ENCODE measurements at places on chromosomes 12 and 14.

DNA sequence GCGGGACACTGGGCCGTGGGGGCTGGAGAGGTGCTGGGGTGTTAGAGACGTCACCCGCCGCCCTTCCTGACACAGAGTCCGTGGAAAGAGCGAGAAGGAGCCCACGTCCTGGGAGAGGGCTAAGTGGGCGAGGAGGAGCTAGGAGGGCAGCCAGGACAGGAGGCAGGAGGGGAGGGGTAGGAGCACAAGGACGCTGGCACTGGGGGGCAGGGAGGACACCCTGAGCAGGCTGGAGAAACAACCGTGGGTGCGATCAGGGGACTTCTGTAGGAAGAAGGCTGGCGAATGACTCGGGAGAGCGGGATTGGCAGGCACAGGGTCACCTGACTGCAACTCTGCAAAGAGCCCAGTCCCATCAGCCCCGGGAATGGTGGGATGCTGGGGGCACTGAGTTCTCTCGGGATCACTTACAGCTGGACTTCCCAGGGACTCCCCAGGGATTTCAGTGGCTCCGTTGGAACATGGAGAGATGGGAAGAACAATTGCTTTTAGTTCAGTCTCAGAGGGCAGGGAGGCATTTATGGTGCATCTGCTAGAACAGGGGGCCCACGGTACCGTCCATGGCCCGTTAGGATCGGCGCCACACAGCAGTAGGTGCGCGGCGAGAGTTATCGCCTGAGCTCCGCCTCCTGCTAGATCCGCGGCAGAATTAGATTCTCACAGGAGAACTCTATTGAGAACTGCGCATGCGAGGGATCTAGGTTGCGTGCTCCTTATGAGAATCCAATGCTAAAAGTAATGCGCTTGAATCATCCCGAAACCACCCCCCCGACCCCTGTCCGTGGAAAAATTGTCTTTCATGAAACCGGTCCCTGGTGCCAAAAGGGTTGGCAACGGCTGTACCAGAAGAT lies 24.3 kb downstream of the UBR7 start:
- DNase-seq, result no peak

DNA sequence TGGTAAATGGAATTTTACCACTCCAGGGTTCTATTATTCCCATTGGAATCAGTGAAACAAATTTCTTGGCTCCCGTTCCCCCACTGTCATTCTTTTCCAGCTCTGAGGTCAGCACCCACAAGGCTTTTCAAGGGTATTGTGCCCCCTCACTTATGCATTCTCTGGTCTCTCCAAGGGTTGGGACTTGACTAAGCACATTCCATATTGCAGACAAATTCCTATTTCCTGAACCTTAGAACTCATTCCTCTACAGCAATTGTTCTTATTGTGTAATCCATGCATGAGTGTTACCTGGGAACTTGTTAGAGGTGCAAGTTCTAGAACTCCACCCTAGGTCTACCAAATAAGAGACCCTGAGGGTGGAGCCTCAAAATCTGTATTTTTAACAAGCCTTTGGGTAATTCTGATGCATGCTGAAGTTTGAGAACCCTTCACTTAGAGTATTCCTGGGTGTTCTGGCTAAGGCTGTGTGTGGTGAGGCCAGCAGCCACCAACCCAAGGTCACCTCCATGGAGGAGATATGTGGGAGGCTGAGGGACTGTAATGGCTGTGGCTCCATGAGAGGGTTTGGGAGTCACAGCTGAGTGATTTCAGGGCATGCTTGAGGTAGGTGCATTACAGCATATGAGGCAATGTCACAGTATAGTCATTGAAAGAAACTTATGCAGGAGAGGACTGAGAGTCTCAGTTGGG lies 150.9 kb downstream of the TTC6 start:
- no peak for DNase-seq

GRCh38 chr12:55820679-55821078 lies 2.8 kb downstream of the ORMDL2 start:
- DNase-seq, result no peak

- no peak for DNase-seq
Measured at GRCh38 chr14:91890291-91890749, 23.0 kb upstream of the TC2N start.

DNA sequence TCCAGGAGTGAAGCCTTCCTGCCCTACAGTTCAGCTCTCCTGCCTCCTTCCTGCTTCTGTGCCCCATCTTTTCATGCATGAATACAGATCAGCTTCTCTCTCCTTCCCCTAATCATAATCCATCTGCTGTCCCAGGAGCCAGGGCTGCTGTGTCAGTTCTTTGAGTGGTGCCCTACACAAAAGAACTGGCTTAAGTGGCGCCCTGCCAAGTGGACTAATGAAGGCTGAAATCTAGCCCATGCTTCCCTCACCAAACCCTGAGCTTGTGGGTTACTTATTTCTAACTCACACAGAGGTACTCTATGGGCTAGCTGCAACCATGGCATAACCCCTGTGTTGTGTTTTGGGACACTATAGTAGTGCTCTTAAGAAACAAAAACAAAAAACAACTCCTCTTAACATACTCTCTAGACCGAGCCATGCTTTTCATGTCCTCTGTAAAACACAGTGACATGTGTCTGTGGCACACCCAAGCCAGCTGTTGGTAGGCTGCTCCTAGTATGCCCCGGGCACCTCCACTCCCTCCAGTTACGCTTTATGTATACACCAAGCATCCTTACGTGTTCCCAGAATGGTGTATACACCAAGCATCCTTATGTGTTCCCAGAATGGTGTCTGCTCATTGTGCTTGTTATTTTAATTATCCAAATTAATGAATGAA lies 19.3 kb upstream of the ETV6 start:
- DNase-seq, result no peak

DNA sequence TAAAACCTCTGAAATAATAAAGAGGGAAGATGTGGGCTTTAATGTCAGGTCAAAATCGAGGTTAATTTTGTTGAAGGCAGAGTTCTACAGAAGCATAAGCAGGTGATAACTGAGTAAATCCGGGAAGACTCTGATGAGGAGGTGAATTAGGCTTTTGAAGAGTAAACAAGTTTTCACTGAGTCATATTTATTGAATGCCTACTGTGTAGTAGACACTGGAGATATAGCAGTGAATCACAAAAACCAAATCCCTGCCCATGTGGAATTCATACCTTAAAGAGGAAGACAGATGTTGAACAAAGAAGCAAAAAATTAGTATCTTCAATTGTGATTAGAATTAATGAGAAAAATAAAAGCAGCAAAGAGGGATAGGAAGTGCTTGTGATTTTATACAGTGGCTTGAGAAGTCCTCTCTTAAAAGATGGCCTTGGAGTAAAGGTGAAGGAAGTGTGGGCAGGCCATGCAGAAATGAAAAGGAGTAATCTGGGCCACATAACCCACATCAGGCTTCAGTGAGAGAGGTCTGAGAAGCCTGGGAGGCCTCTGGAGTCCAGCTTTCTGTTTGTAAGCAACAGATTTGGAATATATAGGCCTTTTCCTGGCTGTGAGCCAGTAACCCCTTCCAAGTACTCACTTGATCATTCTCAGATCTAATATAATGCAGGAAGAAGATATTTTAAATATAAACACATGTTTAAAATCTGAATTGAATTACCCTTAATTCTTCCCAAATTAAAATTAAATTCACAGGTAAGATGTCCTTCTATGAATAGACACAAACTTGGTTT lies 46.7 kb downstream of the BHLHE41 start:
- DNase-seq, result no peak

- no peak for DNase-seq
Measured at GRCh38 chr12:92753976-92754885, 51.4 kb downstream of the PLEKHG7 start.

- DNase-seq, result no peak
Measured at GRCh38 chr14:69247676-69248440, 12.1 kb upstream of the GALNT16 start.

DNA sequence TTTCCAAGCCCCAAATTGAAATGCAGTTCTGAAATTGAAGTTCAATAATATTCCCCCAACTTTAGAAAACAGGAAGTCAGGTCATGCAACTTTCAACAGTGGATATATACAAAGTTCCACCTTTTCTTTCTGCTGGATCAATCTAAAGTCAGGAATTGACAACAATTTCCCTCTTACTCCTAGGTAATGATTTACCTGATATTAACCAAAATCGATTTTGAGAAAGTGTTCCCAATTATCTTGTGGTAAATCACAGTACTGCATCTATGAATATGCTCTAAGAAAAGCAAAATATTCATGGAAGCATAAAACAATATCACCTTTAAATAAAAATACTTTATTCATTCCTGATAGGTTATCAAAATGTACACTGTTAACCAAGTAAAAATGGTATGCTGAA lies 28.4 kb downstream of the BDKRB1 start:
- DNase-seq, result no peak

DNA sequence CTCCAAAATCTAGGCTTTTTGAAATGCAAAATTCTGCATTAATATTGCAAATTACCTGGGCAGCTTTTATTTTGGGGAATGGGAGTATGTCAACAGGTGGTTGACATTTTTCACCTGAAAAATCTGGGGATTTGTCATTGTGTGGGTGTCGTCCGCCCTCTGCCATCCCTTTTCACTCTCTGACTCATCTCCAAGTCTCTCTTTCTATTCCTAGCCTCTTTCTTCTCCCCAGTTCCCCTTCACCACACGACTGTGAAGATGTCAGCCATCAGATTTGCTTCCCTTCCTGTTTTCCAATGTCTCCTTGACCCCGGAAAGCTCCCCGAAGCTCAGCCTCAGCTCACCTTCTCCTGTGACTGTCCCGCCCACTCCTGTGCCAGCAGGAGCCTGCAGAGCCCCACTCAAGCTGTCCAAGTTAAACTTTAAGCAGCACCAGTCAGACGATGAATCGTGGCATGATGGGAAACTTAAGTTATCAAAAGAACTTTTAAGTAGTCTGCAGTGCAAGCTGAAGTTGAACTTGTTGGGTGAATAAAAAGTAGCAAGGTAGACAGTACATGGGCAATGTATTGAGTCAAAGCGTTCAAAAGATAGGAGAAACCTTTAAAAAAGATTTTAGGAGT lies 590.2 kb downstream of the VRK1 start:
- no peak for DNase-seq

DNA sequence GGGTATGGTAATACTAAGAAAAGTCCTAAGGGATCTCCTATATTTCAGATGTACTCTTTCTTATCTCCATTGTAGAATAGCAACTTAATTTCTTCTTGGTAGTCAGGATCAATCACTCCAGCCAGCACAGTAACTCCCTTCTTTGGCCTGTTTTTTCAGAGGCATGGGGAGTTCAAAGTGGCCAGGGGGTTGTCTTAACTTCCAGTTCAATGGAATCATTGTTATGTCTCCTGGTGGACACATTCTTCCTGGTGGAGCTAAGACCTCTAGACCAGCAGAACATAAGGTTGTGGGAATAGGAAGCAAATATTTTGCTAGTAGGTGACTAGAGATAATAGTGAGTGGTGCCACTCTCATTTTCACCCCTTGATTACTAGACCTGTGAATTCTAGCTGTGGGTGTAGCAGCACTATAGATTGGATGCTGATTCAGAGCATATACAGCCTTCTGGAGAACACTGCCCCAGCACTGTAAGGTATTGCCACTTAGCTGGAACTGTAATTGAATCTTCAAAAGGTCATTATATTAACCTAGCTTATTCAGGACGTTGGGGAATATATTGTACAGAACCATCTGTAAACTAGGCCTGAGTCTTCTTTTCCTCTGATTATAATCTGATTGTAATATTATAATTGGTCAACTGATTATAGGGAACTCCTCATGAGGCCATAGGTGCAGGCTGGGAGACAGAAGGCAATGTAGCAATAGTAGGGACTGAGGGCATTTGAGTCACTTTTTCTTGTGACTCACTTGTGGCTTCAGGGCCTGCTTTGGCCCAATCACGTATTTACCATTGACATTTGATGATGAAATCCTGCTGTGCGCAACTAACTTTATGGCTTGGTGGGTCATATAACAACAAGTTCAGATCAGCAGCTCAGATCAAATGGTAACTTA lies 60.2 kb upstream of the ATP2B1 start:
- DNase-seq, result peak; percentile 17

- DNase-seq, result no peak
Measured at GRCh38 chr14:53167602-53168328, 14.6 kb upstream of the DDHD1 start.

GRCh38 chr14:76781648-76782051 lies 20.4 kb downstream of the VASH1 start:
- no peak for DNase-seq

GRCh38 chr12:26872625-26873024 lies 39.6 kb upstream of the ITPR2 start:
- DNase-seq, result no peak

- DNase-seq, result no peak
Measured at GRCh38 chr14:106843951-106844483, 1317.6 kb downstream of the TMEM121 start.

DNA sequence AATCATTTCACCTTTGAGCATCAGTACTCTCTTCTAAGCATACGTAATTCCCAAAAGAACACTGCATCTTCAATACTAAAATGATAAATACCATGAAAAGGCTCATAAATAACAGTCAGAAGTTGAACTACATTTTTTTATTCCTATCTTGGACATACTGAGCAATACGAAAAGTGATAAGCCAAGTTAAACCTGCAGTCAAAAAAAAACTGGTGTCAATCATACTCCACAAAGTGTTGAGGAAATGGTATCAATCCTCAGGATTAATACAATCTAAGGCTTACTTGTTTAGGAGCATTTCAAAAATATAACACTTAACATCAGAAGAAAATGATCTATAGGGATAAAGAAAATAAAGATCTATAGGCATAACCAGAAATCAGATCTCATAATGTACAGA lies 5.5 kb downstream of the BTG1 start:
- no peak for DNase-seq

DNA sequence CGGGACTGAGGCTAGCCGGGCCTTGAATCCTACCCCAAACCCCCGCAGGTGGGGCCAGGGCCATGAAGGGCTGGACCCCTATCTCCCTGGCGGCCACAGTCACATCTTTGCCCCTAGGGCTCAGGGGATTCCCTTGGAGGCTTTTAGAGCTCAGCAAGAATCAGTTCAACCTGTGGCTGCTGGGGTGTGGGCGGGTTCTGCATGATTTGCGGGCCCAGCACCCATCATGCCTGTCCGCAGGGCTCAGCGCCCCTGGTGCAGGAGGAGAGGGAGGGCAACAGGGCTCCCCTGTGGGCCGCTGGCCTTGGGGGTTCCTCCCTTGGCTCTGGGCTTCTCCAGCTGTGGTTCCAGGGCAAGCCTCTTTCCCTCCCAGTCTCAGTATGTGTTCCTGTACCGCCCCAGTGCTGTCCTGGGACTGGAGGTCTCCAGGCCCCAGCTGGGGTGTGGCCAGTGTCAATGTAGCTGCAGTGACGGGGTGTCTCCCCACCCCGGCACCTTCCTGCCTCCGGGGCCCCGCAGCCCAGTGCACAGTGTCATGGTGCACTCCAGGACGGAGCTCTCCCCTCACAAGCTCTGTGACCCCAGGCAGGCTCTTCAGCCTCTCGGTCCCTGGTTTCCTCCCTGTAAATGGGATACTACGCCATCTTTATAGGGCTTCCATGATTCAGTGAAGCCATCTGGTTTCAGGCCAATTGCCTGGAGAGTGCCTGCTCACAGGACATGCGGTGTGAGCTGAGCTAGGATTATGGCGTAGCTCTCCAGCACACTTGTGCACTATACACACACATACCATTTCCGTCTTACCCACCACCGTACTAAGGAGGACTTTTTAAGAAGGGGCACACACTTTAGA lies 9.9 kb upstream of the LBHD2 start:
- DNase-seq, result no peak

Measured in activated T-cell treated with anti-CD3 and anti-CD28 coated beads for 48 hours (primary cell).